ENCODE measurements at places on chromosomes 13 and 19.

DNA sequence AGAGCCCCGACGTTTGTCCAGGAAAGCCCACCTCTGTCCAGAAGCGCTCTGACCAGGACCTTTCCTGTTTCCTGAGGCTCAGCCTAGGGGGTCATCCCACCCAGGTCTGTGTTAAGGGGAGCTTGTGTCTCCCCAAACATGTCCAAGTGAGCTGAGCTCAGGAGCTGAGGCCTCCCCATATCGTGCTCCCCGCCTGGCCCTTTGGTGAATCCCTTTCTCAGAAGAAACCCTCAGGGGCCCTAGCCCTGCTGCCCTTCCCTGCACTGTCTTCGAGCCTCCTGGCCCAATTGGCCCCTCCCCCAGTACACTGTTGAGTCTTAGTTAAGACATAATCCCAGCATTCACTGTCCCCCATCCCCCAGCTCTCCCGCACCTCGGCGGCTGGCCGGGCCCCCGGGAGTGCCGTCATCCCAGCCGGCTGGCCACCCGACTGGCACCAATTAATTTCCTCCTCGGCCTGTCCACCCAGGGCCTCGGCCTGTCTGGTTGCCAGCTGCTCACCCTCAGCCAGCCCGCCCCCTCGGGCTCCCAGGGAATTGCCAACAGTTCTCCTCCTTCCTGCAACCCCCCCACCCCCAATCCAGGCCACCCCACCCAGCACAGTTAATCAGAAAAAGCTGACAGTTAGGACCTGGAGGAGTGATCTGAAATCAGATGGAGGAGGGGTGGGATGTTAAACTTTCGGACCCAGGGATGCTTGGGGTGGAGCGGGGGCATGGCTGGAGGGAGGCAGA is 13.6 kb downstream of the IER2 start:
- peak overlapping the region; percentile 98 for H3K27ac ChIP-seq
- H3K27me3 ChIP-seq, result no peaks in the 10 kb centered on the region
- peak; percentile 79 for DNase-seq
- H3K4me3 ChIP-seq, result peak overlapping the region; percentile 65

GRCh38 chr19:6501740-6502648 is at the start of gene TUBB4A:
Gene TUBB4A, minus strand, starts transcription at chr19:6502309. Its CDS starts 97 bp downstream, at chr19:6502212.
- peaks cover 65% of the 10 kb centered on the region for H3K27me3 ChIP-seq
- DNase-seq, result no peak
- peak within 1 kb of the TSS; percentile 74 for H3K4me3 ChIP-seq
- no peaks in the 10 kb centered on the region for H3K36me3 ChIP-seq
- H3K4me1 ChIP-seq, result peaks cover 3% of the 10 kb centered on the region

DNA sequence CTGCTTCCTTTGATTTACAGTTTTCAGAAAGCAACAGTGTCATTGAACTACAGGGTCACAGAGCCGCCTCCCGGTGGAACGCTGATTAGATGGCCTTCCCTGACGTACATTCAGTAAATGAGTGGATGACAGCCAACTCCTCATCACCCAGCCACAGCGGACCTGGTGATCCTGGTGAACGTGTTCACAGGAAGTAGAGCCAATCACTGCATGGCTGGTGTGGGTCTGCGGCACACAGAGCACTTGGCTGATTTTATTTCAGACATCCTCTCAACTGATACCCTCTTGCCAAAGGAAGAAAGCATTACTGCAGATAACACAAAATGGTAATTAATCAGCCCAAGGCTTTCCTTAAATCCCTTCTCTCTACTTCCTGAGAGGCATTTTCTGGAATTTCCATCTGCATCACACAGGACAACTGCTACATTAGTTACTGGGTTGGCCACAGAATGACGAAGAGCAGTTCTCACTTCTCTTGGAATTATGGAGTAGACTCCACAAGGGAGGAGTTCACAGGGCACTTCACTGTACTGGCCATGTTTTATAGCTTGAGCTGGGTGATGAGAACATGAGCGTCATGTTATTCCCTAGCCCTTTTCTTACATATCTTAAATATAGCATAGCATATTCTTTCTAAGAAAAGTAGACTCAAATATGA is 84.0 kb upstream of the SLC7A1 start:
- no peak for DNase-seq
- peaks cover 1% of the 10 kb centered on the region for H3K27me3 ChIP-seq
- H3K36me3 ChIP-seq, result no peaks in the 10 kb centered on the region
- peak overlapping the region; percentile 57 for H3K27ac ChIP-seq
- H3K4me3 ChIP-seq, result no peak overlapping the region

GRCh38 chr13:98044301-98044700 is 90.8 kb downstream of the IPO5 start:
- no peaks in the 10 kb centered on the region for H3K27me3 ChIP-seq
- peaks cover 6% of the 10 kb centered on the region for H3K4me1 ChIP-seq
- H3K36me3 ChIP-seq, result no peaks in the 10 kb centered on the region
- H3K27ac ChIP-seq, result no peak overlapping the region
- H3K4me3 ChIP-seq, result no peak overlapping the region

DNA sequence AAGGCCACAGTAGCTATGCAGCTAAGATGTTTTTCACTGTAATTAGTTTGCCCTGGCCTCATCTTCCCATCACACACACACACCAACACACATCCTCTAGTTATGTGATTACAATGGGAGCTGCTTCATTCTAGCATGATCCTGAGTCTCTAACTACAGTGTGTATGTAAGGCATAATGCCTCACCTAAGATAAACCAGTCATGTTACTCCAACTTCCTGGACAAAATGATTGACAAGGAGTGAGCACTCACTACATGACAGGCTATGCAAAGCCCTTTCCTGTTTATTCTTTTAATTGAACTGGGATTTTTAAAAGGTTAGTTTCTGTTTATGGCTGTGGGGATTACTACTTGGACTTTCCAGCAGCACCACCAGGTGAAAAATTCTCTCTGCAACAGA is 400.8 kb upstream of the ATXN8OS start:
- H3K27ac ChIP-seq, result no peak overlapping the region
- no peak for DNase-seq
- H3K27me3 ChIP-seq, result no peaks in the 10 kb centered on the region
- peaks cover 7% of the 10 kb centered on the region for H3K4me1 ChIP-seq

- DNase-seq, result no peak
- H3K4me1 ChIP-seq, result peaks cover 30% of the 10 kb centered on the region
- H3K36me3 ChIP-seq, result no peaks in the 10 kb centered on the region
Observed at GRCh38 chr19:46073268-46073922, 32.6 kb upstream of the IGFL4 start.

- H3K27me3 ChIP-seq, result no peaks in the 10 kb centered on the region
- no peak for DNase-seq
- H3K27ac ChIP-seq, result no peak overlapping the region
- no peaks in the 10 kb centered on the region for H3K4me1 ChIP-seq
Observed at GRCh38 chr13:65892859-65893258, 1337.3 kb downstream of the PCDH9 start.

DNA sequence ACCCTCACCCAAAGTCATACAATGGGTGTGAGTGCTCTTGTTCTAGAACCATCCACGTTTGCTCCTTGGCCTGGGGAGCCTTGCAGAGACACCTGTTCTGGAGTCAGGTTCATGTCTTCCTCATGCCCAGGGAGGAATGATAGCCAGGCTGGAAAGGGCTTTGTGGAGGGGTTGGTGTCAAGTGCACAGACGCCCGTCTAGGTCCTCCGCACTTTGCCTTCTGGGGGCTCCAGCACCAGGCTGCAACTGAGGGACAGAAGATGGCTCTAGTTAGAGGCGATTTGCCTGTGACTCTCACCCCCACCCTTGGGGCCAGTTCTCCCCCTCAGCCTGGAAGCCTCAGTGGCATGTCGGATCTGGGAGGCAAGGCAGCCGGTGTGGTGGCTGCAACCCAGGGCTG is 47.2 kb upstream of the ZNF536 start:
- DNase-seq, result no peak
- H3K36me3 ChIP-seq, result no peaks in the 10 kb centered on the region
- H3K4me3 ChIP-seq, result no peak overlapping the region
- peaks cover 11% of the 10 kb centered on the region for H3K27me3 ChIP-seq
- peaks cover 4% of the 10 kb centered on the region for H3K4me1 ChIP-seq

DNA sequence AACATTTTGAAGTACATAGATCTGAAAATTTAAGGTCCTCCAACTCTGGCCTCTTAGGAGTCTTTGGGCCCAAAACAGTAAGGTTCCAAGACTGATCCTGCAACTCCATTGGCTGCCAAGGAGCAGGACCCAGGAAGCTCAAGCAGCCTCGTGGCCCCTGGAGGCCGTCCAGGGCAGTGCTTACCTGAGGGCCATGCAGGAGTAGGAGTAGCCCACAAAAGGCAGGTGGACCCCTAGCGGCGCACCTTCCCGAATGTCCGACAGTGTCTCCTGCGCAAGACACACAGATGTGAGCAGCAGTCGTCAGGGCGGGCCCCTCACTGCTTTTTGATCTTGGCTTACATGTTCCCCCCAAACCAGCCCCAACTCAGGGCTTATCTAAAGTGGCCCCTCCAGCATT is 5.7 kb upstream of the SIX5 start:
- no peaks in the 10 kb centered on the region for H3K27me3 ChIP-seq
- no peak for DNase-seq
- H3K4me1 ChIP-seq, result peaks cover 18% of the 10 kb centered on the region
- peaks cover 18% of the 10 kb centered on the region for H3K36me3 ChIP-seq

DNA sequence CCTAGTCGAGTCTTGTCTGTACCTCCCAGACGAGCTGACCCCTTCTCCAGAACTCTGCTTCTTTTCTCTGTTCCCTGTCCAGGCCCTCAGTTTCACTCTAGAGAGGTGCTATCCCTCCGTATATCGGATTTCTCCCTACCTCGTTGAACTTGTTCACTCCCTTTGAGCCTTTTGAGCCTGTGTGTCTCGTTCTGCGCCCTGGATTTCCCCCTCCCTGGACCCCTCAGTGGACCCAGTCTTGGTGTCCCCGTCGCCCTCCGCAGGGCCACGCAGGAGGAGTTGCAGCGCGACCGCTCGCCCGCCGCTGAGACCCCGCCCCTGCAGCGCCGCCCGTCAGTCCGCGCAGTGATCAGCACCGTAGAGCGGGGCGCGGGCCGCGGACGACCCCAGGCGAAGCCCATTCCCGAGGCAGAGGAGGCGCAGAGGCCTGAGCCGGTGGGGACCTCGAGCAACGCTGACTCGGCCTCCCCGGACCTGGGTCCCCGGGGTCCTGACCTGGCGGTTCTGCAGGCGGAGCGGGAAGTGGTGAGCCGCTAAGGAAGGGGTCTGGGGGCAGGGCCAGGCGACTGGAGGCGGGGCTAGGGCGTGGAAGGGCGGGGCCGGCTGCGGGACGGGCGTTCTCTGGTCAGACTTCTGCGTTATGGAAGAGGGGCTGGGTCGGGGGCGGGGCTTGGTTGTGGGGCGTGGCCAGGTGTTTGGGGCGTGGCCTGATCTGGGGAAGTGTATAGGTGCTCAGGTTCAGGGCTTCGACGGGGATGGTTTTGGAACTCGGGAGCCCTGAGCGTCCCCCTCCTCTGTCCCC is 5.5 kb downstream of the EPS8L1 start:
- H3K36me3 ChIP-seq, result peaks cover 15% of the 10 kb centered on the region
- peak overlapping the region; percentile 87 for H3K27ac ChIP-seq
- peak overlapping the region; percentile 65 for H3K4me3 ChIP-seq
- DNase-seq, result peak; percentile 82
- H3K4me1 ChIP-seq, result peaks cover 38% of the 10 kb centered on the region
- peaks cover 72% of the 10 kb centered on the region for H3K27me3 ChIP-seq

GRCh38 chr13:112131713-112132113 is 64.8 kb downstream of the SOX1 start:
- no peak overlapping the region for H3K27ac ChIP-seq
- DNase-seq, result no peak

- peaks cover 4% of the 10 kb centered on the region for H3K4me1 ChIP-seq
- no peak overlapping the region for H3K27ac ChIP-seq
- DNase-seq, result no peak
- H3K36me3 ChIP-seq, result peaks cover 11% of the 10 kb centered on the region
Observed at GRCh38 chr19:35882114-35882832, 13.9 kb downstream of the APLP1 start.

GRCh38 chr13:32837973-32838927 is 178.0 kb upstream of the KL start:
- H3K27me3 ChIP-seq, result no peaks in the 10 kb centered on the region
- no peak for DNase-seq

DNA sequence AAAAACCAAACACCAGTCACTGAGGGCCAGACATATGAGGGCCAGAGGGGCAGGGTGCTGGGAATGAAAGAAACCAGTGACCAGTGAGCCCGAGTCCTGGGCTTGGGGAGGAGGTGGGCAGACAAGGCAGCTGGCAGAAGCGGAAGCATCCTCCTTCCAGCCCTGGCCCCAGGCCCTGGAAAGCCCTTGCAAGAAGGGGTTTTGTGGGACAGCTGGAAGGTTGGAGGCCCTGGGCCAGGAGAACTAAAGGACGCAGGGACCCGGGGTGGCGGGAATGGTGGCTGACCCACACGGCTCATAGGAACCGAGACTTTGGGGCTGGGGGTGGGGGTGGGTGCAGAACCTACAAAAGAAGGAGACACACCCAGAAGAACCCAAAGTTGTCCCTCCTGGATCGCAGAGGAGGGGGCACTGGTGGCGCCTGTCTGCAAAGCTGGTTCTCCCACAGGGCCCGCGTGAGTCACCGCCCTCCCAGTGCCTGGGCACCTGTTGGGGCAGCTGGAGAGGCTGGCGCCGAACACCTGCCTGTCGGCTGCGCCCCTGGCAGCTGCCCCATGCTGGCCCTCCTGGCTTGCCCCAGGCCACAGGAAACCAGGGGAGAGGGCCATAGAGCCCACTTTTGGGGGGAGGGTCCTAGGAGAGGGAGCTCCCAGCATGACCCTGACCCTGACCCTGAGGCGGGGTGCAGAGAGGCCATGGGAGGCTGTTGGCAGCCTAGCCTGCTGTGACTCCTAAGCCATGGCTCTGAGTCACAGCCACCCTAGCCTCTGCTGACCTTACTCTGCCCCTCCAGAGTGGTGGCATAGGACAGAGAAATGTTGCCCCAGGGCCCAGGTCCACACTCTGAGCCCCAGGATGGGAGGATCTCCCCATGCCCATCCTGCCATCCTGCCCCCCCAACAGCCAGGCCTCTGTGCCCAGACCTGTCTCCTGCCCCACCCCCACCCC is 802 bp downstream of the DMPK start:
- peak overlapping the region; percentile 46 for H3K4me3 ChIP-seq
- peaks cover 34% of the 10 kb centered on the region for H3K4me1 ChIP-seq
- no peak overlapping the region for H3K27ac ChIP-seq
- peaks cover 14% of the 10 kb centered on the region for H3K36me3 ChIP-seq

DNA sequence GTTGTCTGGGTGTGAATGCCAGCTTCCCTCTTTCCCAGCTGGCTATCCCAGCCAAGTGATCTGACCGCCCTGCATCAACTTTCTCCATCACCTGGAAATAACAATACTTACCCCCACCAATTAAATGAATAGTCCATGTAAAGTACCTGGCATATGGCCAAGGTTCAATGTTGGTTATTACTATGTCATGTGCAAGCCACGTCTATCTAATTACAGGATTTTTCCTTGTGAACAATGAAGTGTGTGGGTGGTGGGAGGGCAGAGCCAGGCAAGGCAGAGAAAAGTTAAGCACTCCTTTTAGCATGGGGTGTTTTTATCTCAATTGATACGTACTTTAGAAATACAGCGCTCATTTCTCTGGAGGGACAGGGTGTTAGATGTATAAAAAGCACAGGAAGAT is 121.1 kb downstream of the NHLRC3 start:
- peaks cover 2% of the 10 kb centered on the region for H3K4me1 ChIP-seq
- H3K4me3 ChIP-seq, result no peak overlapping the region
- no peak for DNase-seq
- no peaks in the 10 kb centered on the region for H3K36me3 ChIP-seq
- peaks cover 37% of the 10 kb centered on the region for H3K27me3 ChIP-seq
